ENCODE measurements at places on chromosomes 4 and X. TPM values are rescaled to one million over a fixed set of nuclear protein-coding genes. Genes with fewer than 3 reads are reported as not detected.

GRCh38 chrX:129655547-129656249 lies 942 bp upstream of the APLN start:
- DNase-seq: no peak

DNA sequence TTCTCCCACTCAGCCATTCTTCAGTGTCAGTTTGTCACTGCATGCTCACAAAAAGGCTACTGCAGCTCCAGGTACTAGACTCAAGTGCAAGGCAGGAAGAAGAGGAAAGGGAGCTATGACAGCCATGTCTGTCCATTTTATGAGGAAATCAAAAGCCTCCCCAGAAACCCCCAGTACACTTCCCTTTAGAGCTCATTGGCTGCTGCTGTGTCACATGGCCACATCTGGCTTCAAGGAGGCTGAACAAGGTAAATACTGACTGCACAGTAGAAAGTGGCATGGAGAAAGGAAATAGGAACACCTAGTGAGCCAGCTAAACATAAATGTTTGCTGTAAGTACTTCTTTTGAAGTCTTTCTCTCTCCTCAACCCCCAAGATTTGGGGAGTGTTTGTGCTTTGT lies 67.2 kb upstream of the FRAS1 start:
- no peak for DNase-seq

GRCh38 chr4:165207016-165207430 lies 338 bp upstream of the KLHL2 start:
- no peak for DNase-seq

DNA sequence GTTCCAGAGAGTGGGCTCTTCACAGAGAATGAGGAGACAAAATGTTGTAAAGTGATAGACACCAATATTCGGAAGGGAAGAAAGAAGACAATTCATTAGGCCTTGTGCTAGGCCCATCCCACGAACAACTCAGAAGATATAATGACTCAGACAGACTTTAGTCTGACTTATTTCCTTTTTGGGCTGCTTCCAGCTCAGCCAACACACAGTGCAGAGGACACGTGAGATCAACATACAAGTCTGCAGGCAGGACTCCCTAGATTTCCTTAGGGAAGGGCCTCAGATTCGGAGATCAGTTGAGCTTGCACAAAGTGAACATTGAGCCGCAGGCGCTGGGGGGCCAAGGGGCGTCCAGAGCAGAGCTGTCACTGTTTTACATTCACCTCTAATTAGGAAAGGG lies 290.7 kb upstream of the TENM3 start:
- peak; percentile 37 for DNase-seq

- DNase-seq: no peak
Observed at GRCh38 chr4:25775166-25775565, 87.6 kb downstream of the SEL1L3 start.

DNA sequence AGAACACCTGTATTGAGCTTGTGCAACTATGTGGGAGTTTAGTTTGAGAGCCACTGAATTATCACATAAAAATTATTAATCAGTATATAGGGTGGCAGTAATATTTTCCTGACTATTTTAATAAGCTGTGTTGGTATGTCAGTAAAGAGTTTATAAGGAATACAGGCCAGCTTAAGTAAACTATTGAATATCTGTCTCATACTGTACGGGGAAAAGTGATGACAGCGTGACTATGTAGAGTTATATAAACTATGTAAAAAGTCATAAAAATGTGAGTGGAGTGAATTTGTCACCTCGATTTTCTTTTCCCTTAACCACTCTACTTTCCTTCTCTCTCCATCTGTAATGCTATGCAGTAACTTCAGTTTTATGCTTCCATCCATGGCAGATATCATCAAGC lies 250.2 kb downstream of the BMPR1B start:
- no peak for DNase-seq

KANTR gene
- 5.7 TPM for total RNA-seq

DNA sequence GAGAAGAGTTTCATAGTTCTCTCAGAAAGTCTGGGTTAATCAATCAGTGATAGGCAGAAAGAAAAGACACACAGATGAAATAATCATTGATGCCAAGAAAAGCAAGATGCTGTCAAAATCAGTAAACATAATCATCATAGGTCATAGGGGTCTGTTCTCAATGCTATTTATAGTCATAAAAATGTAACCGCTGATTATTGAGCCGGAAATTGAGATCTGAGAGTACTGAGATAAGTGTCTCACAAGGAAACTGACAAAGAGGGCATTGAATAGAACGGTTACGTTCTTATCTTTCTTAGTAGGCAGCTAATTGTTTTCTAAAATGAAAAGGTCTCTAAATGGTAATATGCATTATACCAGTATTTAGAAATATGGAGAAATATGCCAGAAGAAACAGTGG lies 1686.1 kb upstream of the AGA start:
- DNase-seq: no peak

- peak; percentile 71 for DNase-seq
Observed at GRCh38 chr4:48268956-48269860, at the start of gene TEC. Gene TEC, minus strand, starts transcription at chr4:48269838. Its CDS starts 41,224 bp downstream, at chr4:48228614.

- no peak for DNase-seq
Observed at GRCh38 chrX:104972737-104973136, 247.8 kb downstream of the TEX13A start.

DNA sequence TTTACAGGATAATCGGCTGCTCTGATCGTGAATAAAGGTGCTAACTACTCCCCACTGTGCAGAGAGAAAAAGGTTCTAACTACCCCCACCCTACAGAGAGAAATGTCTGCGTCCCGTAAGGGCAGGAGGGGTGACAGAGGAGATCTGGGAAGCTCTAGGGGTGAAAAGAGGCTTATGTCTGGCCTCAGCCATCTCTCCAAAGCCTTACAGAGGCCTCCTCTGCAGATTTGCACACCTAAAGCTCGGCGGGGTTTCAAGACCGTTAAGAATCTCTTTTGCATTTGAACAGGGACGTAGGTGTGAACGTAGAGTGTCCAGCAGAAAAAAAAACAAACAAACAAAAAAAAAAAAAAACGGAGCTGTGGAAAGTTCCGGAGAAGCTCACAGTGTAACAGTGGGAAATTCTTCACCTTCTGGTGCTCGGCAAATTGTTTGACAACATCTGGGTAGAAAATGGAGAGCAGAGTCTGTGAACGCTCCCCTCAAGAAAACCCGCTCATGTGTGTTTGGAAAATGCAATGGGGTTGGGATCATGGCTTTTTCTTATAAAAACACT lies 161.0 kb downstream of the SHOX start:
- DNase-seq: no peak

DNA sequence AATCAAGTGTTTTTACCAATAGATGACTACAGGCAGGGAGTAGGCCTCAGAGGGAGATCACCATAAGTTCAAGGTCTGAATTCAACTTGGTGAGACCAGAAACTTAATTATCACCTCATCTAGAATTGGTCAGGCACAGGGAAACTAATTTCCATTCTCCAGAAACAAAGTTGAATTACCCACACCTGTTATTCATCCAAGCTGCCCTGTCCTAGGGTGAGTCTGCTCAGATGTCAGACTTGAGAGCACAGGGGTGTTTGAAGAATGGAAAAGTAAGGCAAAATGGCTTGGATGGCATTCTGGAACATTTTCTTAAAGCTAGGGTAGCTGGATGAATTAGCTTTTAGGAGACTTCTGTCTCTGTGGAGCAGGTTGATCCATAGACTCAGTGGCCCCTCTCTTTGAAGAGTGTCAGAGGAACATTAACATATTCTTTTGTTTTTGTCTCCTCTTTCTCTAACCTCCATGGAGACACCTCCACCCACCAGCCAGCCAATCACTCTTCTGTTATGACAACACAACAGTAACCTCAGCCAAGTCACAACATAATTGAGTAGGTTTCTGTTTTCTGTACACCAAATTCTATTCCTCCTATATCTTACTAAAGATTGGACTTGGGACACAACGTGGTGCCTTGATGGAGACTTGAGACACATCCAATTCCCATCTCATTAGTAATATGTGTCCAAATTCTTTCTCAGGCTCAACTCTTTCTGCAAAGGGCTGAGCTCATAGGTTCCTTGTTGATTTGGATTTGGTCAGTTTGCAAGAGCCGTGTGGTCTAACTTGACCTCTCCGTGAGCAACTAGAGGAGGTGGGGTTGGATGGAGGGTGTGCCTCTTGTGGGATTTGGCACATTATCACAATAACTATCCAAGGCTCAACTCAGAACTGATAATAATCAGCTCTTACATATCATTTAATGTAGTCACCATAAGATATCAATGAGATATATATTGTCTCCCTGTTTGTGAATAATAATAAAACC lies 45.1 kb downstream of the VSIG4 start:
- DNase-seq: no peak

C4orf54 gene
- 3.2 TPM for total RNA-seq

GRCh38 chr4:155908187-155909139 lies 5.0 kb downstream of the TDO2 start:
- DNase-seq: no peak

MAP7D2 gene
- total RNA-seq: 0.50 TPM

TLR3 gene
- 8.6 TPM for total RNA-seq

DNA sequence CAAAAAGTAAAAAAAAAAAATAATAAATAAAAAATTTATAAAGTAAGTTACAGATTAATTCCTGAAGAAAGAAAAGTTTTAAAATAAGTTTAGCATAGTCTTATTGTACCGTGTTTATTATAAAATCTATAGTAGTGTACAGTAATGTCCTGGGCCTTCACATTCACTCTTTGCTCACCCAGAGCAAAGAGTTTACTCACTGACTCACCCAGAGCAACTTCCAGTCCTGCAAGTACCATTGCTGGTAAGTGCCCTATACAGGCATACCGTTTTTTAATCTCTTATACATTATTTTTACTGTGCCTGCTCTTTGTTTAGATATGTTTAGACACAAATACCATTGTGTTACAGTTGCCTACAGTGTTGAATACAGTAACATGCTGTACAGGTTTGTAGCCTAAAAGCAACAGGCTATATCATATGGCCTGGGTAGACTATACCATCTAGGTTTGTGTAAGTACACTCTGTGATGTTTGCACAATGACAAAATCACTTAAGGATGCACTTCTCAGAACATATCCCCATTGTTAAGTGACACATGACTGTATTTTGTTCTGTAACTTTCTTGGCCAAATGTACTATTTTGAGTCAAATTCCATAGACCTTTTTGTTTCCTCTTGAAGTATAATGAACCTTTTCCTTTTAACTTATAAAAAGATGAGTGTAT lies 199.0 kb upstream of the NUDT6 start:
- DNase-seq: no peak

- DNase-seq: no peak
Observed at GRCh38 chrX:10929747-10930146, 181.4 kb upstream of the HCCS start.

- DNase-seq: peak; percentile 78
Observed at GRCh38 chr4:100095729-100096595, 94.3 kb downstream of the DDIT4L start.

DNA sequence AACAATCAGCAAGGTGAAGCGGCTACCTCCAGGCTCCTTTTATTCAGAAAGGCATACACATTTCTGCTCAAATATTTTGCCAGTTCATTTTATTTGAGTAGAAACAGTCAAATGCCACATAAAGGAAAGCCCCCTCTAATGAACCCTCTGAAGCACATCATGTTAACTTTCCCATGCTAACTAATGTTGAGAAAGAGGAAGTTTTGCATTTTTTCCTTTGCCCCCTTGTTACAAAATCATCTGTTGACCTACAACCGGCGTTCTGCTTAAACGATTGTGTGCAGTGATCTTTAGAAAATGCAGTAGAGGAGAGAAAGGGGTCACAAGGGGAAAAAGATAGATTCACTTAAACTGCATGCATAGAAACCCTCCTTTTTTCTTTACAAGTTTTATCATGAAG lies 25.2 kb upstream of the ATXN3L start:
- no peak for DNase-seq

GRCh38 chr4:5019274-5019673 lies at the start of gene CYTL1:
Gene CYTL1, minus strand, starts transcription at chr4:5019458. Its CDS starts 13 bp downstream, at chr4:5019445.
- peak; percentile 29 for DNase-seq

MAPK10 gene
- 9.8 TPM for total RNA-seq

- no peak for DNase-seq
Observed at GRCh38 chr4:147284935-147285334, 196.0 kb upstream of the EDNRA start.

GRCh38 chrX:15310117-15310516 lies 5.3 kb downstream of the ASB11 start:
- peak; percentile 26 for DNase-seq

DNA sequence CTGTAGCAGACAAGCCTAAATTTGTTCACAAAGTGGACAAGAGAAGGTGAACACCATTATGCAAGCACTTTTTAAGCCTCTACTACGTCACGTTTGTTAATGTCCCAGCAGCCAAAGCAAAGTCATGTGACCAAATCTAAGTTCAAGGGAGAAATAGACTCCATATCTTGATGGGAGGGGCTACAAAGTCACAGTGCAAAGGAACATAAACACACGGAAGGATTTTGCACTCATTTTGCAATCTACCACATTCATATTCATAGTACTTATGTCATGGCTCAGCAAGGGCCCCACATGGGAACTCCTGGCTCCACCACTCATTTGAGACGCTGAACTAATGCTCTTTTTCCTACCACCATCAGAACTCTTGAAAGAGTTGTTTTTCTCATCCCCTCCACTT lies 139.0 kb upstream of the JADE1 start:
- no peak for DNase-seq

GRCh38 chr4:98765771-98766170 lies 107.4 kb upstream of the TSPAN5 start:
- no peak for DNase-seq

- no peak for DNase-seq
Observed at GRCh38 chr4:70734168-70734954, 12.6 kb downstream of the RUFY3 start.

DGAT2L6 gene
- total RNA-seq: not detected

TLR8 gene
- total RNA-seq: 3.5 TPM

- no peak for DNase-seq
Observed at GRCh38 chr4:137375111-137375850, 157.0 kb downstream of the PCDH18 start.

- DNase-seq: no peak
Observed at GRCh38 chr4:165553221-165553810, 174.5 kb downstream of the CPE start.

DMD gene
- total RNA-seq: 137 TPM

PABPC1L2B gene
- not detected for total RNA-seq

- DNase-seq: peak; percentile 78
Observed at GRCh38 chrX:46978341-46979291, 66.4 kb downstream of the JADE3 start.

DNA sequence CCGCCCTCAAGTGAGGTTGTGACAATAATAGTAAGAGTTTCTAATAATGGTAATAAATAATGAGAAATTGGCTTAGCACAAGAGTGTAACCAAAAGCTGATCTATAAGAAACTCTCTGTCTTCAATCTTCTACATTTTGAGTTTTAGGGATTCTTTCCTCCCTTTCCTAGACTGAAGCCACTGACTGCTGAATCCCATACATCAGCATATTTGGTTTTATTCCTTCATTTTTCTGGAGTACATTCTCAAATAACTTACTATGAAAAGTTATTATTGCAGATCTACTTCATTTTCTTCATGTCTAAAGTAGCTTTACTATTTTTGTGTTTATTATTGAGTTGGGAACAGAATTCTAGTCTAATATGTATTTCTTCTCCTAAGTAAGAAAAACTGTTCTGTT lies 49.9 kb upstream of the ADAD1 start:
- no peak for DNase-seq

SOWAHB gene
- not detected for total RNA-seq

DNA sequence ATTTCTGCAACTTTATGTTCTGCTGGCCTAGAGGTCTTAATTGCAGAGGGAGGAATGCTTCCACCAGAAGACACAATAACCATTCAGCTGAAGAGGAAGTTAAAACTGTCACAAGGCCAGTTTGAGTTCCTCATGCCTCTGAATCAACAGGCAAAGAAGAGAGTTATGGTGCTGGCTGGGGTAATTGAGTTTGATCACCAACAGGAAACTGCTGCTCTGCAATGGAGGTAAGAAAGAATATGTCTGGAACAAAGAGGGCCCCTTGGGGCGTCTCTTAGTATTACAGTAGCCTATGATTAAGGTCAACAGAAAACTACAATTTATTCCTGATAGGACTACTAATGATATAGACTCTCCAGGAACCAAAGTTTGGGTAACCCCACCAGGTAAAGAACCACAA lies 744.0 kb downstream of the FSTL5 start:
- no peak for DNase-seq

Data from left cardiac atrium (tissue), 4 donors.